ENCODE measurements at places on chromosomes 6 and 20.

DNA sequence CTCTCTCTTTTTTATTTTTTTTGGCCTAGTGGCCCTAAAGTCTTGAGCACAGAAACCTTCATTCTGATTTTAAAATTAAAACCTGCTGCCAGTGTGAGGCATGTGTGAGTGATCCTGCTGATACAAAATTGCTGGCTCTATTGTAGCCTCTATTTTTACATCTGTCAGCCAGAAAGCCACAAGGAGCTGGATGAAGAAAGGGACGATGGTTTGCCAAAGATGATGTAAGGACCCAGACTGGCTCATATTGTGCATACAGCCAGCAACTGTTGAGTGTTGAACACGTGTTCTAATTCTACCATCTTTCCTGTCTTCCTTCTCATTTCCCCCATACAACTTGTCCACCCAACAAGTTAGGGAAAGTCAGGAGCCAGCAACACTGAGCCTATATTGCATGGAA, 40.8 kb upstream of the ATXN1 start:
- peak; percentile 86 for DNase-seq

GRCh38 chr20:6708010-6708409, 59.5 kb upstream of the BMP2 start:
- peak; percentile 29 for DNase-seq

DNA sequence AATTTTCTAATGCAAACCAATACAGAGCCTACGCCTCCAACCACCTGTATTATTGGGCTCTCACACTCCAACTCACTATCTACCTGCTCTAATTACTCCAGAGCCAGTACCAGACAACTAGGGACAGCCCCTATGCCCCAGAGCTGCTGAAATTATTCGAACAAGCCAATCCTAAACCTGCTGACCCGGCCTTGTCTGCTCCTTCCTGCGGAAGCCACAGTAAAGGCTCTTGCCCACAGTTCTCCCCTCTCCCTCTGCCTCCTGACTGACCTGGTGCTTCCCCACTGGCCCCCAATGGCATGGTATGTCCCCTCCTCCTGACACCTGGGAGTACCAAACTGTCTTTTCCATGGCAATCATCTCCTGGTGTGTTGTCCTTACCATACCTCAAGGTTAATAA, 4.1 kb upstream of the TOX2 start:
- no peak for DNase-seq

DNA sequence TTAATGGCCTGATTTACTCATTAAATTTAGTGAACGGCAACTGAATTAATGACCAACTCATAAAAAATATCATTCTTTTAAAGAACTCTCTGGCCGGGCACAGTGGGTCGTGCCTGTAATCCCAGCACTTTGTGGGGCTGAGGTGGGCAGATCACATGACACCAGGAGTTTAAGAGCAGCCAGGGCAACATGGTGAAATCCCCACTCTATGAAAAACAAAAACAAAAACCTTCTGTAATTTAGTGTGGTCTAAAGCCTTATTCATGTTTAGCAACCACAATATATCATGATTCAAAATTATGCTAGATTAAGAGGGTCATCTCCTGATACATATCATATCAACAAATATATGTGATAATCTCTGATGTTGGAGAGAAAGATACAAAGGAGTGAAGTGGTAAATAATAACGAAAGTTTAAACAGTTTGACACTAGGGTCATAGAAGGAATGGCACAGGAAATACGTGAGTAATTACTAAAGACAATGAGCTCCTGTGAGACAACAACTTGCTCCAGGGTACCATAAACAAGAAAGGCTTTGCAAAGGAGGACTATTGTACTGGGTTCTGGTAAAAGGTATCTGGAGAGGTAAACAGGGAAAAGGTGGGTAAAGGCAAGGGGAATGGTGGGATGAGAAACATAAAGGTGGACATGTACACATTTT, 5.7 kb downstream of the ELOVL4 start:
- DNase-seq, result no peak

- no peak for DNase-seq
Measured at GRCh38 chr6:39947611-39948068, 13.4 kb upstream of the MOCS1 start.

DNA sequence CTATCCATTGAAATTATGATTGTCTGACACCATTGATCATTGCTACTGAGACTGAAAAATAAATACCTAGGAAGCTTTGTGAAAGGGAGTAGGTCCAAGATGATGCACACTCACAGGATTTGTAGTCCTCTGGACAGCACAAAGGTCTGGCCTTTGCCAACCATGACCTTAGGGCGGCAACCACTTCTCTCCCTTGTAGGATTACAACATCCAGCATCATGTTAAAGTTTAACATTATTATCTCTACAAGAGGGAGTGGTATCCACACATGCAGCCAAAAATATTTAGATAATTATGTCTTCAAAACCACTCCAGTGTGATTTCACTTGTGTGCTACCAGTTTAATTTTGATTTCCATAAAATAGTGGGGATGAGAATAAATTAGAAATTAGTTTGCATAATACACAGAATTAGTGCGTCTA, 51.1 kb upstream of the NHSL1 start:
- no peak for DNase-seq

- no peak for DNase-seq
Measured at GRCh38 chr6:49835140-49835539, 31.2 kb downstream of the CRISP1 start.

DNA sequence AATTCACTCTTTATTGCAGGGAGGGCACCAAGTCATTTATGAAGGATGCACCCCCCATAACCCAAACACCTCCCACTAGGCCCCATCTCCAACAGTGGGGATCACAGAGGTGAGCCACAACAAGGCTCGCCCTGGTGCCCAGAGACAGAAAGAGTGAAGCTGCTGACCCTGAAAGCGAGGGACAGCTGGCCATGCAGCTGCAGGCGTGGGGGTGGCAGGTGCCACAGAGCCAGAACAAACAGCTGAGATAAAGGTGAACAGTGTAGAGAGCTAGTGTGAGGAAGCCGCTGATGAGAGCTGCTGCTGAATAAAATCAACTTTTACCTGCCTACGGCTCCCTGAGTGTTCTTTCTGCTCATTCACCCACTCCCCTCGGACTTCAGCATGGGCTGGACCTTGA, 18.8 kb upstream of the RGS17 start:
- no peak for DNase-seq

GRCh38 chr6:2450546-2450945, 205.1 kb upstream of the GMDS start:
- no peak for DNase-seq
